Right hindlimb (tissue), 1 donor: ENCODE measurements at places on chromosomes 12 and 14.
A peak's percentile ranks its signal among the peaks of the same experiment; 100 is the strongest.

DNA sequence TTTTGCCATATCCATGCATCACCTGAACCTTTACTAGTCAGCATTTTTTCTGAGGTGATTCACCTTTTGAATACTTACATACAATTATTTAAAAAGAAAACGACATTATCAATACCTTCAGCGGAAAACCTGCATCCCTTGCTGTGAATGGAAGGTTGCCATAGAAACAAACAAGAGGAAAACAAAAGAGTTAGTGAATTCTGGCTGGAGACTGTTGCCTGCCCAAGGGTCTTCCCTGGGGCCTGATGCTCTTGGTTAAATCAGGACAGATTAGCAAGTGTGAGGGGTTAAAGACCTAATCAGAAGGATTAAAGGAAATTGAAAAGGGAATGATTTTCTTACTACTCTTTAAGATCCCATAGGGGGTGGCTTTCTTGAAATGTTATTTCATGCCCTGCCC is 96.0 kb upstream of the WSCD2 start:
- DNase-seq, result no peak

DNA sequence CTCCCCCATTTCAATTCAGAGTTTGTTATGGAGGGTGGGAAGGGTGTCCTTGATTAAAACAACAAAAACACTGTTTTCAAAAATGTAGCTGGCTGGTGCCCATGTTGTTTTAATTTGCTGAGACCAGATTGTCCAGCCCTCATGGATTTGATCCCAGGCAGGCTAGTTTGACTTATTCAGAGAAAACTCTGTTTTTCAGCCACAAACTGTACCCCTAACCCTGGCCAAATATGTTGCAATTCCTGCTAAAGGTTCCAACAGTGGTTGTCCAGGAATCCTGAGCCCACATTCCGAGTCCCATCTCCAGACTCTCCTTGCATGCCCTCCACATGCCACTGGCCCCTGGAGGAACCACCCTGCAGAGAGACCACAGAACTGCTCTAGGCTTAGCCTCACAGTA is 36.0 kb downstream of the MAP1LC3B2 start:
- DNase-seq, result no peak

GRCh38 chr14:103336191-103336590 is 2.2 kb downstream of the EIF5 start:
- no peak for DNase-seq

DNA sequence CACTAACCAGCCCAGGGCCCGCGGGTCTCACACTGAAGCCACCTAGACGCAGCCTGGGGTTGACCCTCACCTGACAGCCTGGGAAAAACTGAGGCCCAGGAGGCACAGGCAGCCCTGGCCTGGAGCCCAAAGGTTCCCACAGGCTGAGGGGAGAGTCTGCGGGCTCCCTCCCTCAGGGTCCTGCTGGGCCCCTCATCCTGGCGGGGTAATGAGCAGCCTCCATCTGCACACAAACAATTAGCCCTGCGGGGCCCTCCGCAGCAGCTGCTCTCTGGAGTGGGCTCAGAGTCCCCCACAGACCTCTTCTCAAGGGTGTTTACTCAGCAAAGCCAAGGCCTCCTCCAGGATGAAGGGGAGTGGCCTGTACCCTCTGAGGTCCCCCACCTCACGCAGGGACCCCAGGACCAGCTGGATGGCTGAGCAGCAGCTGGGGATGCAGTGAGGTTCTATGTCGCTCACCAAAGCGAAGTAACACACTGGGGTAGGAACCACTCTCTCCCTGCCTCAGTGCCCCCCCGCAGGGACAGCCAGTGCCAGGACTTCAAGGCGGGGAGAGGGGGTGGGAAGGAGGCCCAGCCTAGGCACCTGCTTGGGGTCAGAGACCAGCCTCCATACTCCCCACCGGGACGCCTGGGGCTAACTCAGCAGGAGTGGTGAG is 7.3 kb downstream of the AKT1 start:
- no peak for DNase-seq

GRCh38 chr14:32012062-32012461 is 65.0 kb upstream of the ARHGAP5 start:
- no peak for DNase-seq

GRCh38 chr12:68521321-68521839 is 89.3 kb upstream of the RAP1B start:
- no peak for DNase-seq

- no peak for DNase-seq
Observed at GRCh38 chr14:52850451-52850909, 59.1 kb upstream of the GNPNAT1 start.

DNA sequence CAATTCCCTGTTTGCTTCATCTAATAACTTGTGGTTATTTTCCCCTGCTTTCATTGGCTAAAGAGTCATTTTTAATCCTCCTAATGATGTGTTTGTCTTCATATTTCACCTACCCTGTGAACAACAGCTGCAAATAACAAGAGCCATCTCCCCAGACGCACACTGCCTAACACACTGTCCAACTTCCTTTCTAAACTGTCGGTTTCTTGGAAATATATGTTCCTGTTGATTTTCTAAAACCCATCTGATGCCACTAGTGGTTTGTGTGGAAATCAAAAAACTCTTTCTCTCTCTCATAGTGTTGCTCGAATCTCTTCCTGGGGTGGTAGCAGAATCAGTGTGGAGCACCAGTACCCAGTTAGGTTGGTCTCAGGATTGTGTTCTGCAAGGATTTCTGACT is 226.9 kb downstream of the EPS8 start:
- peak; percentile 38 for DNase-seq

- DNase-seq, result no peak
Observed at GRCh38 chr14:61368114-61368710, 46.8 kb downstream of the PRKCH start.

DNA sequence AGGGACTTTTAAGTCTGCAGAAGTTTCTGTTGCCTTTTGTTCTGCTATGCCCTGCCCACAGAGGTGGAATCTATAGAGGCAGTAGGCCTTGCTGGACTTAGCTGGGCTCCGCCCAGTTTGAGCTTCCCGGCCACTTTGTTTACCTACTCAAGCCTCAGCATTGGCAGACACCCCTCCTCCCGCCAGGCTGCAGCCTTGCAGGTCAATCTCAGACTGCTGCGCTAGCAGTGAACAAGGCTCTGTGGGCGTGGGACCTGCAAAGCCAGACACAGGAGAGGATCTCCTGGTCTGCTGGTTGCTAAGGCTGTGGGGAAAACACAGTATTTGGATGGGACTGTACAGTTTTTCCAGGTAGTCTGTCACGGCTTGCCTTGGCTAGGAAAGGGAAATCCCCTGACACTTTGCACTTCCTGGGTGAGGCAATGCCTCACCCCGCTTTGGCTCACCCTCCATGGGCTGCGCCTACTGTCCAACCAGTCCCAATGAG is 43.7 kb downstream of the CCDC59 start:
- DNase-seq, result no peak
